ENCODE measurements at places on chromosomes 1 and 21.

GRCh38 chr1:211503542-211503941 lies 11.6 kb upstream of the RD3 start:
- no peak for DNase-seq

DNA sequence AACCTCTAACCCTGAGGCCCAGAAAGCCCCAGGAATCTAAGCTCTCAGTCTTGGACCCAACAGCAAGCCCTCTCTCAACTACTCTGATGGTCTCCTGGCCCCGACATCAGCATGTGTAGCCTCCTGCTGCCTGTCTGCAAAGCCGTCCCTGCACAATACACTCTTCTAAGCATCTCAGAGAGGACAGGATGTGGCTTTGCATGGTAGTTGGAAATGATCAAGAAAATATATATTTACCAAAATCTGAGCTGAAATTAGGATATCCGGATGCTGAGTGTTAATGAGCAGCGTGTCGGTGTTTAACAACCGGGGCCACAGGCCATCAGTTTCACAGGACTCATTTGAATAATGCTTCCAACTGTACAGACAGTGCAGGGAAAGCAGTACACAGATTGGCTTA lies 59.1 kb upstream of the SIM2 start:
- no peak for DNase-seq

DNA sequence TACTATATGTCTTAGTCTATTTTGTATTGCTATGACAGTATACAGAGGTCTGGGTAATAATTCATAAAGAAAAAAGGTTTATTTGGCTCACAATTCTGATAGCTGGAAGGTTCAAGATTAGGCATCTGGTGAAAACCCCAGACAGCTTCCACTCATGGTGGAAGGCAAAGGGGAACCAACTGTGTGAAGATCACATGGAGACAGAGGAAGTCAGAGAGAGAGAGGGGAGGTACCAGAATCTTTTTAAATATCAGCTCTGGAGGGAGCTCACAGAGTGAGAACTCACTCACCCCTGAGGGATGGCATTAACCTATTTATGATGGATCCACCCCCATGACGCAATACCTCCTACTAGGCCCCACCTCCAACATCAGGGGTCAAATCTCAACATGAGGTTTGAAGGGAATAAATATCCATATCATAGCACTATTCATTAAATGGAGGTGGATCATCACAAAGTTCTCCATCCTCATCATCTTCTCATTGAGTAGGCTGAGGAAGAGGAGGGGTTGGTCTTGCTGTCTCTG lies 290.5 kb downstream of the DSCAM start:
- no peak for DNase-seq

DNA sequence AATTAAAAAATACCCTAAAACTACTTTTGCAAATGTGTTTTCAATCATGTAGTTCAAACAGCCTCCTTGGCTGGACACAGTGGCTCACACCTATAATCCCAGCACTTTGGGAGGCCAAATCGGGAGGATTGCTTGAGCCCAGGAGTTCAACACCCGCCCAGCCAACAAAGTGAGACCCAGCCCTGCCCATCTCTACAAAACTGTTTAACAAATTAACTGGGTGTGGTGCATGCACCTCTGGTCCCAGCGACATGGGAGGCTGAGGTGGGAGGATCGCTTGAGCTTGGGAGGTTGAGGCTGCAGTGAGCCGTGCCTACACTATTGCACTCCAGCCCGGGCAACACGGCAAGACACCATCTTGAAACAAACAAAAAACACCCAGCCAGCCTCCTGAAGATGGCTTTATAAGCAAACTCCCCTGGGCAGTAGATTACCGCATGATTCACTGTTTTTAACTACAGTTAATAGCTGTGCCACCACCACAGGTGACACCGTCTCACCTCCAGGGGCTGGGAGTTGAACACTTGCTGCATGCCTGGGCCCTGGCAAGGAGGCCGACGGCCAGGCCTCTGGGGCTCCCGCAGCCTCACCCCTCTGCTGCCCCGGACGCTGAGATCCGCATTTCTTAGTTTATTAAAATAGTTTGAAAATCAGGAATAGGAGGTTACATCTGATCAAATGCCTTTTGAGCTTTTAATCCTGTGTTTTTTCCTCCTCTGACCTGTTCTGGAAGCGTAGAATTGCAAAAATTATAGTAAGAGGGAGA lies 16.2 kb downstream of the PTTG1IP start:
- no peak for DNase-seq

DNA sequence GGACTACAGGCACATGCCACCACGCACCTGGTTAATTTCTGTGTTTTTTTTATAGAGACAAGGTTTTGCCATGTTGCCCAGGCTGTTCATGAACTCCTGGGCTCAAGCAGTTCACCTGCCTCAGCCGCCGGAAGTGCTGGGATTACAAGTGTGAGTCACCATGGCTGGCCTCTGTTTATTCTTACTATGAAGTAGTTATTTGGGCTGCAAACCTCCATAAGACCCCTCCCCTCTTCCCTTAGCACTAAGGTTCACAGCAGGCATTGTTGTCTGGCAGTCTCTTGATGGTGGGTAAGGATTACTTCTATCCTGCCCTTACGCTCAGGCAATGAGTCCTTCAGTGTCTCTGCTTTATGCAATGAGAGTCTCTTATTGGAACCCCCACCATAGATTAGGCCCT lies 51.8 kb downstream of the ANGPTL1 start:
- DNase-seq: no peak

All from GM12891 (cell line).